Stimulated activated CD4-positive, alpha-beta T cell treated with anti-CD3 and anti-CD28 coated beads, Interleukin-4, amount 100 ng/mL, for 4 hours (primary cell): ENCODE measurements at places on chromosomes 3 and 15.

DNA sequence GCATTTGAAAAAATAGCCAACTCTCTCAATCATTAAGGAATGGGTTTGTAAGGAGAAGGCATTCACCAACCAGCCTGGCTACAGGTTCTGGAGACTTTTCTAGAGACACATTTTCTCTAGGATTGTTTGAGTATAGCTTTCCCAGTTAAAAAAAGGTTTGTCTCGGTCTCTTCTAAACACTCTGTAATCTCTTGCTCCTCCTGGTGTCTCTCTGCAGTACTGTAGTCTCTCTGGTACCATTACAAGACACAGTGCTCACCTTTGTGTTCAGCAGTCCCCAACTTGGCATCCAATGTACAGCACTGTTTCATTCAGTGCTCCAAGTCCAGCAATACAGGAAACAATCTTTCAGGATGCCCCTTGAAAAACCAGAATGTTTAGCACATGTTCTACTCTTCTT is 534.4 kb downstream of the ZNF385D start:
- DNase-seq = no peak

- no peak for DNase-seq
Observed at GRCh38 chr3:140251678-140252077, 316.7 kb downstream of the CLSTN2 start.

DNA sequence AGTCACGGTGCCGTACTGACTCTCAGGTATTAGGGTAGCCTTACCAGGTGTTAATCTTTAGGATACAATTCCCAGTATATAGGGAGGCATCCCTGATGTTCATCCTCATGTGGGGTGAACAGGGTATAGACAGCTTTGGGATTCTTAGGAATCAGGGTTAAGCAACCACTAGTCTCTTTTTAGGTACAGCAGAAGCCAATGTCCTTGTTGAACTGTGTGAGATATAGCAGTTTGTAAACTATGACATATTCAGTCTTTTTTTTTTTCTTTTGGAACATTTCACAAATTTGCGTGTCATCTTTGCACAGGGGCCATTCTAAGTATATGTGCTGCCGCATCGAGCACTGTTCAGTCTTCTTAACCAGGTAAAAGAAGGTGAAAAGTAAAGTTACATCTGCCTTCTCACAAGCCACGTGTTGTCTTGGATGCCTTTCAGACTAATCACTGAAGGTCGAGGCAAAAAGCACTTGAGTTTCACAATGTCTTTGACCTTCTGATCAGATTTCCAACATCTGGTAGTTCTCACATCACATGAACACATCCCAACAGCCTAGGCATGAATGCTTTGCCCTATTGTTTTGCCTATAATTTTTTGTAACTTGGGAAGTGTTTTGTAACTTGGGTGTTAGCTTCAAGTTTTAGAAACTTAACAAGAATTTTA is 17.2 kb downstream of the TSEN2 start:
- no peak for DNase-seq

GRCh38 chr3:69239063-69239462 is 116.7 kb upstream of the LMOD3 start:
- DNase-seq = no peak

GRCh38 chr15:70016511-70016994 is 81.2 kb downstream of the TLE3 start:
- no peak for DNase-seq

- no peak for DNase-seq
Observed at GRCh38 chr3:99873269-99874102, 55.8 kb downstream of the CMSS1 start.

GRCh38 chr15:31264559-31265089 is 62.0 kb upstream of the KLF13 start:
- DNase-seq = no peak

GRCh38 chr3:120767106-120767505 is 24.6 kb downstream of the GTF2E1 start:
- DNase-seq = no peak

GRCh38 chr15:55183679-55184078 is 13.1 kb downstream of the RSL24D1 start:
- DNase-seq = no peak

DNA sequence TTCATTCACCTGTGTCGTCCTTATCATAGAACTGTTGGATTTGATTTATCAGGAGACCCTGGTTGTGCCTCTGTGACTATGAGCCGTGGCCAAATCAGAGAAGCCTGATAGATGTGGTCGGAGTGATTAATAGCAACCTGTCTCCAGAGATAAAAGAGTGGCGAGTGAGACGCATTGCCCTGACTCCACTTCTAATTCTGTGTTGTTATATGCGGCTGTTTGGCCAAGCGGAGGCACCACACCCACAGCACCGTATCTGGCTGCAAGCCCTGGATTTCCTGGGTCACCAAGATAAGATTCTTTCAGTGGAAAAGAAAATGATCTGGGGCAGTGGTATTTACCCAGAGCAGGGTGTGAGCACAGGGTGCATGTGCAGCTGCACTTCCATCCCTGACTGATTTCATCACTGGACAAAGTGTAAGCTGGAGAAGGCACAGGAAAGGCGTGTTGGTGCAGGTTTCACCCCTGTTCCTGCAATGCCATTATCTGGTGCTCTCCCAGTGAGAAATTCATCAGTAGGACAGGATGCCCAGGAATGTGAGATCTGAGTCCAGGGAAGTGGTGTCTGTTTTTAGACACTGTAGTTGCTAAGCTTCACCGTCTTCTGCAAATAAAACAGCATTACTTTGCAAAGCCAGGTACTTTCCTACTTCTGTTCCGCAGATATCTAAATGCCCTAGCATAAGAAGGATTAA is 84.6 kb downstream of the CD47 start:
- DNase-seq = no peak

GRCh38 chr15:83057696-83058376 is 9.2 kb downstream of the BTBD1 start:
- DNase-seq = no peak

DNA sequence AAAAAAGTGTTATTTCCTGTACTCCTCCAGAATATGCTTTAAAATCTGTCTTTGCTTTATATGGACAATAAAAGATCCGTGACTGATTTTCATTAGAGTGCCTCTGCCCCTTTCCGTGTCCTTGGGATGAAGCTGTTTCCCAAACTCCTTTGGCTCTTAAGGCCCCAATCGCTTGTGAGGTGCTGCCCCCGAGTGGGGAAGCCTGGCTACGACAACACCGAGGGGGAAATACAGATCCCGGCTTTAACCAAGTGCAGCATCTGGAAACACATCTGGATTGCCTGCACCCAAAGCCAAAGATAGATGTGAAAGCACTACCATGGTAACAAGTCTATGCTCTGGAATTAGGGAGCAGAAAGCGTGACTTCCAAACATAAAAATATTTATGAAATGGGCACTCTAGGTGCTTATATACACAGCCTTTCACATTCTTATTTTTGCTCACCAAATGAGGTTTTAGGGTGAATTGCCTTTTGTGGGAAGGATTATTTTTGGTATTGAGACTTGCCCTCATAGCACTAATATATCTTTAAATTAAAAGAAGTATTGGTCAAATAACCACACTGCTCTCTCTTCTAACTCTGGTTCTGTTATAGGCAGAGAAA is 40.6 kb upstream of the ADCY5 start:
- no peak for DNase-seq

- DNase-seq = no peak
Observed at GRCh38 chr3:120473896-120474675, 23.3 kb upstream of the FSTL1 start.

DNA sequence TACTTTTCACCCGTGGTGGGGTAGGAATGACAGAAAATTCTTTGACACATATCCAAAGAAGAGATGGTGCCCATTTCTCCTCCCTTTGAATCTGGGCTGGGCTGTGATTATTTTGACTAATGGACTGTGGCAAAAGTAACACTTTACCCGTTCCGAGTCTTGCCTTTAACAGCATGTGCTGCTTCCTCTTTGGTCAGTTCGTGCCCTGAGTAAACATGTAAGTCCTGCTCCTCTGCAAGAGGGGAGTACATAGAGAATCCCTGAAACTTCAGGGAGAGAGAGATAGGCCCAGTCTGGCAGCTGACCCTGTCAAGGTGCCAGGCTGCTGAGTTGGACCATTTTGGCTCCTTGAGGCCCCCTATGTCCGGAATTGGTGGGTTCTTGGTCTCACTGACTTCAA is 243.1 kb downstream of the EPHB1 start:
- DNase-seq = no peak

GRCh38 chr3:135458541-135459322 is 506.8 kb upstream of the PPP2R3A start:
- DNase-seq = no peak

DNA sequence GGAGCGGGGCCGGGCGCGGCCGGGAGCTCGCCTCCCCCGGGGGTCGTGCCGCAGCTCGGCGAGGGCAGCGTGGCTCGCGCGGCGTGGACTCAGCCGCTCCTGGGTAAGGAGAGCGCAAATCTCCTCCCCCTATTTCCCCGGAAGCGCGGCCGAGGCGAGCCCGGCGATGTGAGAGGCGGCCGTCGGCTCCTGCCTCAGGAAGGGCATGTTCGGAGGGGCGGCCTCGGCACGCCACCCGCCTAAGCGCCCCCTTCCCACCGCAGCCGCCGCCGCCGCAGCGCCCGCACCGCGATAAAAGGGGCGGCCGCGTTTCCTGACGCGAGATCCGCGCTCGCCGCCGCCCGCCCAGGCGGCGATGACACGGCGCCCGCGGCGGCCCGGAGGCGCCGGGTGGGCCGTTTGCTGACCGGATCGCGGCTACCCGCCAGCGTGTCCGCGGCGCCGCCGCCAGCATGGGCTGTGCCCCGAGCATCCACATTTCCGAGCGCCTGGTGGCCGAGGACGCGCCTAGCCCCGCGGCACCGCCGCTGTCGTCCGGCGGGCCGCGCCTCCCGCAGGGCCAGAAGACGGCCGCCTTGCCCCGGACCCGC is at the start of gene PDE8A:
Gene PDE8A (plus strand): TSS at position 146 of the 590 bp plus-strand sequence. CDS start 307 bp downstream, at position 453.
- no peak for DNase-seq

GRCh38 chr15:39192979-39193560 is 387.8 kb upstream of the THBS1 start:
- no peak for DNase-seq

DNA sequence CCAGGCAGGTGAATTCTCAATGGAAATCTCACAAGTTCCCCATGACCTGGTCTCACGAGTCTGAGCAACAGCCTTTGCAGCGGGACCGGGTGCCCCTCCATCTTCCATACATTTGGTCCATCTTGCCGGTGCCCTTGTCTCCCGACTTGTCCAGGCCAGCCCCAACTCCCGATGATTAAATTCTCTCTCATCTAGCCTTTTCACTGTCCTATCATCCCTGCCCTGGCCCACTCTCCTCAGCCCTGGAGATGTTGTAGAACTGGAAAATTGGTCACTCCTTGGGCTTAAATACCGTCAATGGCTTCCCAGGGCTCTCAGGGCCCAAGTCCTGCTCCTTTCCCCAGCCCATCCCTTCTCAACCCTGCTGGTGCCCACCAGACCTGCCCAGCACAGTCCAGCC is 34.4 kb downstream of the PRR20G start:
- no peak for DNase-seq

DNA sequence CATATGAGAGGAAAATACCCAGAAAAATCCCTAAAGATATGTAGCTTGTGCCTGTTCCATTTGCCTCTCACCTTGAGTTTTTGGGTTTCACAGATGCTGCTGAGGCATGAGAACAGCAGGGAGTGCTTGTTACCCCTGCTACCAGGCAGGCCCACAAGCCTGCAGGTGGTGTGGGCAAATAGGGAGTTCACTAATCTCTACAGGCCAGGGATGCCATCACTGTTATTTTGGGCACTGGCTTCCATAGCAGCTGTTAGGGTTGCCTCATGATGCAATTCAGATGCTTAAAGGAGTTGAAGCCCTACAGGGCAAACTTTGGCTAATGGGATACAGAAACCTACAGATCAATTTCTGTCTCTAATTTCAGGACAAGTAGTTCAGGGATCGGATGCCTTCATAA is 873.5 kb downstream of the OTOL1 start:
- no peak for DNase-seq

DNA sequence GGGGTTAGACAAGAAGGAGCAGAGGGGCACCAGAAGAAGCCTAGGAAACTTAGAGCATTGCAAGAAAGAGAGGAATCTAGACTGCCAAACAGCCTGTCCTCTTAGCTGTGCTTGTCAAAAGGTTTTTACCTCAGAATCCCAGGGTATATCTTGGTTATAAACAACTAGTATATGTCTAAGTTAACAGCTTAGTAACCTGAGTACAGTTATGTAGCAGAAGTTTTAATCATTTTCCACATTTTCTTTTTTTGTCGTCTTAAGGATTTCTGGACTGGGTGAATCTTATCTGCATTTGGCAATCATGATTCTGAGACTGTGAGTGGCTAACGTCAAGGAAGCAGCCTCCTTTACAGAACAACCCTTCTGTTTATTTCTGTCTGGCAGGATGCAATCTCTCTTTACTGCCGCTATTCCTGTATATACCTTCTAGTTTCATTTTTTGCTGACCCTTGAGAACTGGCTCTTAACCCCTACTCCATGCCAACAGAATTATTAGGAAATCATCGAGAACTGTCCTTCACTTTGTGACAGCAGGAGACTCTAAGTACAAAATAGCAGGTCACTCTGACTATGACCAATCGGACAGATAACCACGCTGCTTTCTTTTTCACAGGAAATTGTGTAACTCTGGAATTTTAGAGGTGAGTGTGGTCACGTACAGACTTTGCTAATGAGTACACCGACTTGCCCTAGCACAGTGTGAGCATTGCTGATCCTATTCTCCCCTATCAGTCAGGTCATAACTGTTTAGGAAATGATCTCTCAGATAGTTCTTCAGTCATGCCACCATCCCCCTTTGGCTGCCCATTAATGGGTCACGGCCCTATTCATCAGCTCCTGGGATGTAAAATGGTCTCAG is 3.3 kb upstream of the CP start:
- no peak for DNase-seq

GRCh38 chr3:24043985-24044384 is 98.9 kb downstream of the NR1D2 start:
- no peak for DNase-seq

- DNase-seq = no peak
Observed at GRCh38 chr3:109115451-109115850, 2.5 kb downstream of the MORC1 start.

DNA sequence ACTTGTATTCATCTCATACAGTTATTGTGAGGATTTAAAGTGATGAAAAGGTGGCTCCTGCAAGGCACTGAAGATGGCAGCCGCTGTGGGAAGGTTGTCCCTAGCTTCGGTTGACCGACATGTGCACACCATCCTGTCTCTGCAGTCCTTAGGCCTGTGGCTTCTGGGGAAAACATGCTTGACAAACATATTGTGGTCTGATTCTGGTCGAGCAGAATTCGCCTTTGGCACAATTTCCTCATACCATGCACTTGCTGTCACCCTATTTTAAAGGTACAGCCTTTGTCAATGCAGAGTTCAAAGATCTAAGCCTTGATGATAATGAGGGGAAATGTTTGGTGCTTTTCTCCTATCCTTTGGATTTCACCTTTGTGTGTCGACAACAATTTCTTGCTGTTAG is 50.9 kb downstream of the PRICKLE2 start:
- no peak for DNase-seq

- no peak for DNase-seq
Observed at GRCh38 chr3:32132121-32132520, 25.7 kb downstream of the GPD1L start.
